Hematopoietic multipotent progenitor cell treated with erythropoietin and hydrocortisone succinate and interleukin-3 and kit ligand, for 15 days (in vitro differentiated cells): ENCODE measurements at places on chromosomes 1 and 21.

DNA sequence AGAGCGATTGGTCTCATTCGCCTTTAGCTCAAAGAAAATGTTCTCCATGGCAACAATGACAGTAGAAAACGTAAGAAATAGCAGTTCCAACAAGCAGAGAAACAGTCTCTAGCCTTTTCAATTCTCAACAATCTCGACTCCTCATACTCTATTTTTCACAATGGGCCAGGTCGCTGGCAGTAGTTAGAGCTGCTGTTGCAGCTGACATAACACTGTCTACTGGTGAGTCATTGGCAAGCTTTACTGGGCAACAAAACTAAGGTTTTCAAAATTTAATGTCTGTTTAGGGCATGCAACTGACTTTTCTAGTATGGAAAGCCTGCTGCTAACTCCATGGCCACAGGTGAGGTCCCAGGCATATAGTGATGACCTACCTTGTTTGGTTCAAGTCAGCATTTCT lies 221.1 kb upstream of the KAZN start:
- no peak for DNase-seq

- no peak for DNase-seq
Measured at GRCh38 chr1:31510853-31511789, 65.2 kb upstream of the TINAGL1 start.

GRCh38 chr1:169124459-169124858 lies 18.0 kb downstream of the ATP1B1 start:
- DNase-seq = no peak

- DNase-seq = no peak
Measured at GRCh38 chr1:89945852-89946476, 48.9 kb upstream of the ZNF326 start.

DNA sequence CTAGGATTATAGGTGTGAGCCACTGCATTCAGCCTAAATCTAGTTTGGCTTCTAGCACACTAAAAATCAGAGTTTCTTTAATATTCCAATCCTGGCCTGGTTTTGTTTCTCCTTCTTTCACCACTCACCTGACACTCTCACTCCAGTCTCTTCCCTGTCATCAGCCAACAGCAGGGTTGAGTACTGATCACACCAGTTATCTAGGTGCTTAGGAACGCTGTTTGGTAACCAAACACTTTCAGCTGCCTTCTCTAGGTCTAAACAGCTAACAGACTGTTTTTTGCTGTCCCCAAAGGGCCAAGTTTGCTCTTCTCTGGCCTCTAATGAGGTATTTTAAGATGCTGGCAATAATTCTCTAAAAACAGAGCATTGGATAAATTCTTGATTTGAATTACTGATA lies 17.7 kb upstream of the FRRS1 start:
- DNase-seq = no peak

GRCh38 chr21:46368533-46369285 lies 44.8 kb downstream of the PCNT start:
- DNase-seq = no peak

- no peak for DNase-seq
Measured at GRCh38 chr1:180916012-180916770, 3.5 kb downstream of the KIAA1614 start.

- DNase-seq = no peak
Measured at GRCh38 chr1:1399872-1400575, 889 bp upstream of the CCNL2 start.

- DNase-seq = no peak
Measured at GRCh38 chr1:85178396-85178795, 22.4 kb downstream of the SYDE2 start.

DNA sequence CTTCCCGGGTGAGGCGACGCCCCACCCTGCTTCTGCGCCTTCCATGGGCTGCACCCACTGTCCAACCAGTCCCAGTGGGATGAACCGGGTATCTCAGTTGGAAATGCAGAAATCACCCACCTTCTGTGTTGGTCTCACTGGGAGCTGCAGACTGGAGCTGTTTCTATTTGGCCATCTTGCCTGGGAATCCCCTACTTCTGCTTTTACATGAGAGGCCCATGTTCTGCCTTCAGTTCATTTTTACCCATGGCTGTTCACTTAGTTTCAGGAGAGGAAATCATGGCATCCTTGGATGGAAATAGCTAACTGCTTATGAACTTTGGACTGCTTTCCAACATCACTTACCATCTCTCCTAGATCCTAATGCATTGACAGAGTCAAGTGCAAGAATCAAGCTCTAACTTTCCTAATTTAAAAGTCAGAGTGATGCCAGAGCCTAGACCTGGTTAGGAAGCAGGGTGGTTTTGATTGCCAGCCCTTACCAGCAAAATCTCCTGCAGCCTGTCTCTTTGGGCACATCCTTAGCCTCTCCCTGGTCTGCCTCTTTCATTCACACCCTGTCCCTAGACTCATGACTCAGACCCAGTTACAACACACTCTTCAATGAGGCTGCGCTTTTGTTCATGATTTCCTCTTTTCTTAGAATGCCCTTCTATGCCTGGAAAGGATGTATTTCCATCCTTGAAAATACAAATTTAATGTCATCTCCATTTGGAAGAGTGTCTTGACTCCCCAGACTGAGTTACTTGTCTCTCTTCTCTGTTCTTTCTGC lies 137.2 kb downstream of the KCTD3 start:
- no peak for DNase-seq

GRCh38 chr1:1161683-1162079 lies 12.0 kb upstream of the TTLL10 start:
- no peak for DNase-seq

- no peak for DNase-seq
Measured at GRCh38 chr1:29363536-29363935, 127.2 kb downstream of the PTPRU start.

DNA sequence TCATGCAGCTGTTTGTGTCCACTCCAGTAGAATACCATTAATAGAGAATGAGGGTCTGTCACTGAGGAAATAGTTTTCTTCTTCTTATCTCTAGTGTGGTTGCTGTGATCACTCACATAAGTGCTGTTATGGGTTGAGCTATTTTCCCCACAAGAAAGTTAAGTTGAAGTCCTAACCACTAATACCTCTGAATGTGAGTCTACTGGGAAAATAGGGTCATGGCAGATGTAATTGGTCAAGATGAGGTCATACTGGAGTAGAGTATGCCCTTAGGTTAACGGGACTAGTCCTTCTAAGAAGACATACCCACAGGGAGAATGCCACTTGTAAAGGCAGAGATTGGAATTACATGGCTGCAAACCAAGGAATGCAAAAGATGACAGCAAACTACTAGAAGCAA lies 70.5 kb upstream of the COL24A1 start:
- DNase-seq = no peak

GRCh38 chr1:30882678-30883388 lies 25.7 kb downstream of the SDC3 start:
- no peak for DNase-seq

DNA sequence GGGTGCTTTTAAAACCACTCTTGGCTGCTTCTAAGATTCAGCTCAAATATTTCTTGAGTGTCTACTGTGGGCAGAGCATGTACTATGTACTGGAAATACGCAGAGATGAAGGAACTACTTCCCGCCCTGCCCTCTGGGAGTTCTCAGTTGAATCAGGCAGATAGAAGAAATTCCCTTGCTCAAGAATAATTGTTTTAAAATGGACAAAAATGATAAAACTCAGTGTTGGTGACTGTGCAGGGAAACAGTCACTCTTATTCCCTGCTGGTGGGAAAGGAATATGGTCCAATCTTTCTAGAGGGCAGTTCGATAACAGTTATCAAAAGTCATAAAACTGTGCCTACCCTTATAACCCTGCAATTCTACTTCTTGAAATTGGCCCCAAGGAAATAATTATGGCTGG lies 16.9 kb upstream of the GRHL3 start:
- DNase-seq = no peak

GRCh38 chr1:169802888-169803287 lies 8.2 kb upstream of the METTL18 start:
- DNase-seq = no peak
